ENCODE measurements at places on chromosomes 1 and 21. TPM values are rescaled to one million over a fixed set of nuclear protein-coding genes. Genes with fewer than 3 reads are reported as not detected.
A peak's percentile ranks its signal among the peaks of the same experiment; 100 is the strongest.

GRCh38 chr1:244653439-244654107 is 647 bp downstream of the DESI2 start:
- DNase-seq, result peak; percentile 10

DNA sequence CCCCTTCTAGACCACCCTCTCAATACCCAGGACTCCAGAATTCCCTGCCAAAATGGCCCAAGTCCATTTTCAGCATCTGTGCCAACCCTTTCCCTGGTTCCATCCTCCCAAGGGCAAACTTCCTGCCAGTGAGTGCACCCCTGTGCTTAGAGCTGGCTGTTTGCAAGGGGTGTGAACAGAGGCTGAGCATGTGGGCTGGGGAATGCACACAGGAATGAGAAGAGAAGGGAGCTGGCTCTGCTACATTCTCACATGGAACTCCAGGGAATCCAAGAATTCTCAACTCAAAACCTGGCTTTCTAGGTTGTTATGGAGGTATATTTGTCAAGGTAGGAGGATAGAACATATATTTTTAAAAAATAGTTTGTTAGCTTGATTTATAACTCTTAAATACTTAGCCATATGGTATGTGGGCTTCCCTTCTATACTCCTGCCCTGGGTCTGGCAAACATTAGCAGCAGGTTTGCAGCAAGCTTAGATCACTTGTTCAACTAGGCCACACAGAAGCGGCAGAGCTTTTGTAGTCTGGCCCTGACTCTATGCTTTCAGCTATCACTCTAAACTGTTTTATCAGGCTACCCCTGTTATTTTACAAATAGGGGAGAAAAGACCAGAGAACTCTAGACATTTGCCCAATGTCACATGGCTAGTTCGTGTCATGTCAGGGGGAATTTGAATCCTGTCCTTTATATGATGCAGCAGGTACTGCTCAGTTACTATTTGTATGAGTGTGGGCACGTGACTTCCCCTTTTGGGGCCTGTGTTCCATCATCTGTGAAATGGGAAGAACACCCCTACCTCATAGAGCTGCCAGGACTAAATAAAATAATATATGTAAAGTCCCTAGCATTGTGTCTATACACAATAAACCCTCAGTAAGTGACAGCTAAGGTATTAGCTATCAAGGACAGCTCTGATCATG is 8.1 kb upstream of the STMN1 start:
- no peak for DNase-seq

DNA sequence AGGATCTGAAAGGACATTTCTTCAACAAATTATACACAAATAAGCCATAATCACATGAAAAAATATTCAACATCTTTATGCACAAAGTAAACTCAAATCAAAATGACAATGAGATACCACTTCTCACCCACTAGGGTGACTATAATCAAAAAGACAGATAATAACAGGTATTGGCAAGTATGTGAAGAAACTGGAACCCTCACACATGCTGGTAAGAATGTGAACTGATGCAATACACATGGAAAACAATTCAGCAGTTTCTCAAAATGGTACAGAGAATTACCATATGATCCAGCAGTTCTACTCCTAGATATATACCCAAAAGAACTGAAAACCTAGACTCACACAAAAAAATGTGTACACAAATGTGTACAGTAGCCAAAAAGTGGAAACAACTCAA is 62.5 kb downstream of the CHD5 start:
- DNase-seq, result no peak

DNA sequence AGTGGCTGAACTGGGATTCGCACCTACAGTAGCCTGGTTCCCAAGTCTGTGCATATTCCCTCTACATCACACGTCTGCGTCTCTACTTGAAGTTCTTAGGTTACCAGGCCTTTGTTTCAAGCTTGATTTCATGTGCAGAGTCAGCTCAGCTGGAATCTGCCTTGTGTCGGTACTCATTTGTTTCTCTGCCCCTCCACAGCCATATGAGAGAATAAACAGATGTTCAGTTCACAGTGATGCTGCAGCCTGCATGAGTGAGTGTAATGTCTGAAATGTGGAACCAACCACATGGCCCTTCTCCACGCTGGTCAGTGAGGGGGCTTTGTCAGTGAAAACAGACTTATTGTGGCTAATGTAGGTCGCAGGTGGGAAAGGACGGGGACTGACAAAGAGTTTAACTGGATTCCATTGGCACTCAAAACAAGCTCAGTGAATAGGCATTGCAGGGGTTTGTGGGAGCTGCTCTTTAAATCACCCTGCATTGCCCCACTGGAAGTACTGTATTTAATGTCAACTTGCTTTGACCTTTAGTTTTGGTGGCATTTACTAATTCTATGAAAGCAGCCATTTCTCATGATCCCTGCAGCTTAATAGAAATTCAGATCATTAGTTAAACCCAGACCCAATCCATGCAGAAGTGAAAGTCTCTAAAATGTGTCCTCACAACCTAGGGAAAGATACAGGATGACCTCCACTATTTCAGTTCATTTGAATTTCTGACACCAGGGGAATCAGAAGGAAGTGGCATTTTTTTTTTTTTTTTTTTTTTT is 136.4 kb upstream of the FAM78B start:
- DNase-seq, result no peak

GRCh38 chr1:27559466-27560030 is 44.4 kb downstream of the AHDC1 start:
- no peak for DNase-seq

DNA sequence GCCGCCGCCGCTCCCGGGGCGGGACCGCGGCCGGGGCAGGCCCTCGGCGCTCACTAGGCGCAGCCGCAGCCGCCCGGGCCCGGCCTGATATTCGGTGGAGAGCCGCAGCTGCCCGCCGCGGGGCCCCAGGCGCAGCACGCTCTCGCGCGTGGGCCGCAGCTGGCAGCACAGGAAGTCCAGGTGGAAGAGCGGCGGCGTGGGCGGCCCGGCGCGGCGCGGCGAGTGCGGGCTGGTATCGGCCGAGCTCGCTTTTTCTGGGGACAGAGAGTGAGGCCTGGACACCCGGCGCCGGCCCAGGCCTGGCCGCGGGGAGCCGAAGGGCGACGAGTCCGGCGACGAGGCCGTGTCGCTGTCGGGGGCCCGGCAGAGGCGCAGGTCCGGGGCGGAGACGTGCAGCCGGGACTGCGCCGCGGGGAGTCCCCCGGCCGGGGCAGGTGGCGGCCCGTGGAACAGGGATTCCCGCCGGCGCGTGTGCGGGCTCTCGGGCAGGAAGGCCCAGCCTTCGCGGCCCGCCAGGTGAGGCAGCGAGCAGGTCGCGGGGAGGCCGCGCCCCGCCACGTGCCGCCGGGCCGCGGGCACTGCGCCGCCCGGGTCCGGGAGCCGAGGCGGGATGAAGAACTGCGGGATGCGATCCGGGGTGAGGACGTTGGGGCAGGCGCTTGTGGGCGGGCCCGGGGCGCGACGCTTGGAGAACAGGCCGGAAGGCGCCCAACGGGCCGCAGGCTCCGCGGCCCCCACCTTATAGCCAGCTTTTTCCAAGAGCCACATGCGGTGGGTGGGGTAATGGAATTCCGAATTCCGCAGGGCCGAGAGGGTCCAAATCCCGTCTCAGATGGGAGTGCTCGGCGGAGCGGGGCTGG is 1.2 kb downstream of the C2CD4D start:
- no peak for DNase-seq

DNA sequence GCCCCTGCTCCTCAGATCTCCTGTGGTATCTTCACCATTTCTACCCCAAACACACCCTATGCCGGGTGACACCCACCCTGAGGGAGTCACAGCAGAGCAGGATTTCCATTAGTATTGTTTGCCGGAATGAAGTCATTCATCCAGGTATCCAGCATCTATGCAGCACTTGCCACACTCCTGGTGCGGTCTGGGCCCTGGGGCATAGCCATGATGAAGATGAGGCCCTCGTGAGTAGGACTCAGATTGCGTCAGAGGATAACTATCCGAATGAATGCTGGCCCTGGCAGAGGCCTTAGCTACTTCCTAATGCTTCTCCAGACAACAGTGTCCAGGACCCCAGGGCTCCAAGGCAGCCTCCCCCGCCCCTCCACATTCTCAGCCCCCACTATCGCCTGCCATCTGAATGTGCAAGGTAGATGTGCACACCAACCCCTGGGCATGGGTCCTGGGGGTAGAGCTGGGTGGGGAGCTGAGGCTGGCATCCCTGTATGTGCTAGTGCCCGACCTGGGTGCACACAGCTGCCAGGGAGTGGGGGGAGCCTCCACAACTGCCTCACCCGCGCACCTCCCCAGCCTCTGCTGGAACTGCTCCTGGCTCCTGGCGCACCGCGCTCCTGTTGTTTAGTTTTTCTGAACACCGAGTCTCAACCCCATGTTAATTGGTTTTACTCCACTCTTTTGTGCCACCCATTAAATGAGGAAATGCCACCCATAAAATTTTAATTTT is 25.5 kb upstream of the ZC3H12A start:
- DNase-seq, result peak; percentile 97

DNA sequence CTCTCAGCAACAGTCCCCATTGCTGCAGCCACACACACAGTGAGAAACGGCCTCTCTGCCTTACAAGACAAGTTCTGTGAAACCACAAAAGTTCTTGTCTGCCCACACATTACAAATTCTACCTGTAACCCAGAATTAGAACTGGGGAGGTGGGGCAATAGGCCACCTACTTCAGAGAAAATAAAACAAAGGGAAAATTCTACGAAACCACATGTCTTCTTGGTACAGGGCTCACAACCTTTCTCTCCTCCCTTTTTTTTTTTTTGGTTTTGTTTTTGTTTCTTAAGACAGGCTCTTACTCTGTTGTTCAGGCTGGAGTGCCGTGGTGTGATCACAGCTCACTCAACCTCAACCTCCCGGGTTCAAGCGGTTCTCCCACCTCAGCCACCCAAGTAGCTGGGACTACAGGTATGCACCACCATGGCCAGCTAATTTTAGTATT is 30.2 kb downstream of the LPAR3 start:
- DNase-seq, result no peak

DNA sequence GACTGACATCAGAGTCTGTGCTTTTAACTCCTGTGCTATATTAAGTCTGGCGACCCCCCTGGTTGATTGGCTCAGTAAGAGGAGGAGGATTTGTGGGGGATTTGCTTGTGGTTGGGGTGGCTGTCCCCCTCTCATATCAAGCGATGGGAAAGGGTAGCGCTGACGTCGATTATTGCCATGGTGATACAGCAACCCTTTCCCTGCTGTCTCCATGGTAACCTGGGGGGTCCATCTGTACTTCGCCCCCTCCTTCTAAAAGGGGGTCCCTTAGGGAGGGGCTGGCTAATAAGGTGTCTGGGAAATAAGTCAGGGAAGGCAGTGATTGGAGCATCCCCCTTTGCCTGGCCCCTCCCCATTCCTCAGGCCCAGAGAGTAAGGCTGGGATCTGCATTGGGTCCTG is 4.7 kb downstream of the FAM229A start:
- DNase-seq, result no peak

- DNase-seq, result no peak
These were observed 94.7 kb downstream of the CSMD2 start for GRCh38 chr1:34070201-34070836.

DNA sequence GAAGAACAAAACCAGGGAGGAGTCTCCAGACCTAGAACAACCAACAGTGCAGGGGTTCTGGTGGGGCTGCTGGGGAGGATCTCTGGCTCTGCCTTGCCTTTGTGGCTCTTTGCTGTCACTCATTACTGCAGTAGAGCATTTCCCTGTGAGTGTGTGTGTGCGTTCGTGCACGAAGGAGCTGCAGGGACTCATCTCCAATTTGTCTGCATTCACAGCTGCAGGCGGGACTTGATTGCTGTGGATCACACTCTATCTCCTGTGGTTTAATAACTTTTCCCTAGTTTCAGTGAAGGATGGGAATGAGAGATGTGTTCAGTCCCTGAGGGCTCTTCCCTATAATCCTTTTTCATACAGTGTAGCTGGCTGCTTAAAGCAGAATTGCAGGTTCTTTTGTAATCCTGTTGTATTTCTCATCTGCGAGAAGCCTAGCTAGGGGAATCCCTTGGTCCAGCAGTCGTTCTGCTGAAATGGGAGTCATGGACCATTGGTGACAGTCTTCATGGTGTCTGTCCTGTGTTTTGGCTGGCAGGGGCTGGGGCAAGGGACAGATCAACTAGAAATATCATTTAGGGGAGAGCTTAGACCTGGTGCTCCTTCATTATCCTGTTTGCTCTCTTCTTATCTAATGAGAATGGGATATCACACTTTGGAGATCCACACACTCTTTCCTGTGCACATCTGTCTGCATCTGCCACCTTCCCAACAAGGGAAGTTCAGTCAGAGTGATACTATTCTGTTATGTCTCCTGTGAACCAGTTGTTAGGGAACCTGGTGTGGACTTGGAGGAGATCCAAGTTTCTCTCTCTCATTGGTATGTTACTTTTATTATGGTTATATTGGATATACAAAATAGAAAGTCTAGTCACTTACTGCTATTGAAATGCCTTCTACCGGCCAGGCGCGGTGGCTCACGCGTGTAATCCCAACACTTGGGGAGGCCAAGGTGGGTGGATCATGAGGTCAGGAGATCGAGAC is 3.0 kb downstream of the PCP4L1 start:
- no peak for DNase-seq

GRCh38 chr1:169115891-169116585 is 9.5 kb downstream of the ATP1B1 start:
- peak; percentile 93 for DNase-seq

DNA sequence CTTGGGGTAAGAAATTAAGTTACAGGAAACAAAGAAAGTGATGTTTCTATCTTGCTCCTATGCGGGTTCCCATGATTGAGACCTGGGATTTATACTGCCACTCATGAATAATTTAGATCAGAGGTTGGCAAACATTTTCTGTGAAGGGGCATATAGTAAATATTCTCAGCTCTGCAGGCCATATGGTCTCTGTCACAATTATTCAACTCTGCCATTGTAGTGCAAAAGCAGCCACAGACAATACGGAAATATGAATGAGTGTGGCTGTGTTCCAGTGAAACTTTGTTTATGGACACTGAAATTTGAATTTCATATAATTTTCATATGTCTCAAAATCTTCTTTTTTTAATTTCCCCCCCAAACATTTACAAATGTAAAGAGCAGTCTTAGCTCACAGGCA is 127.2 kb downstream of the FOXD2 start:
- DNase-seq, result no peak

DNA sequence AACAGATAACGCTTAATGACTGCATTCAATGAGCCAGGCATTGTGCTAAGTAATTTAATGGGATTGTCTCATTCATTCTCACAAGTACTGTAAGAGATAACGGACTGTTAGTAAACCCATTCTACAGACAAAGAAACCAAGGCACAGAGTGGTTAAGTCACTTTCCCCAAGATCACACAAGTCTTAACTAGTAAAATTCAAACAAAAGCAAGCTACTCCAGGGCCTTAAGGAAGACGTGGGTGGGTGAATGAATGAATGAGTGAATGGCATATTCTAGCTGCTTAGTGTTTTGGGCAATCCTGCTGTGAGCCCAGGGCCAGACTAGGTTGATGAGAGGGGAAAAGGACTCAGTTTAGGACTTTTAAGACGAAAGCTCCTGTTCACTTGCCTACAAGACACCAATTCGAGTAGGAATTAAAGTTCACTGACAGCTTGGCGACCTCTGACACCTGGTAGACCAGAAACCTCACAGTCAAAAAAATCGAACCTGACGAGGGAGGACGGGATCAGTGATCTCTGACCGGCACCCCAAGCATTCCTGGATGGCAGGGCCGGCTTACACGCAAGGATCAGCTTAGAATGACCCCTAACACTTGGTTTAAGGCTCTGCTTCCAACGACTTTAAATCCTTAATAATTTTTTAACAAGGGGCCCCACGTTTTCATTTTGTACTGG is 557 bp downstream of the EMC1 start:
- peak; percentile 6 for DNase-seq

SLC44A3 gene
- 2.0 TPM for total RNA-seq

UCHL5 gene
- 48.9 TPM for total RNA-seq

OR6K3 gene
- not detected for total RNA-seq

ST6GALNAC5 gene
- total RNA-seq, result 24.8 TPM

TLCD4 gene
- total RNA-seq, result 0.10 TPM

ZNF697 gene
- total RNA-seq, result 7.7 TPM

SLFNL1 gene
- 0.03 TPM for total RNA-seq

Measured in foreskin keratinocyte (primary cell).